Right ventricle myocardium superior (tissue), 1 donor: ENCODE measurements at places on chromosomes 13 and 19. TPM values are rescaled to one million over a fixed set of nuclear protein-coding genes. Genes with fewer than 3 reads are reported as not detected.

DNA sequence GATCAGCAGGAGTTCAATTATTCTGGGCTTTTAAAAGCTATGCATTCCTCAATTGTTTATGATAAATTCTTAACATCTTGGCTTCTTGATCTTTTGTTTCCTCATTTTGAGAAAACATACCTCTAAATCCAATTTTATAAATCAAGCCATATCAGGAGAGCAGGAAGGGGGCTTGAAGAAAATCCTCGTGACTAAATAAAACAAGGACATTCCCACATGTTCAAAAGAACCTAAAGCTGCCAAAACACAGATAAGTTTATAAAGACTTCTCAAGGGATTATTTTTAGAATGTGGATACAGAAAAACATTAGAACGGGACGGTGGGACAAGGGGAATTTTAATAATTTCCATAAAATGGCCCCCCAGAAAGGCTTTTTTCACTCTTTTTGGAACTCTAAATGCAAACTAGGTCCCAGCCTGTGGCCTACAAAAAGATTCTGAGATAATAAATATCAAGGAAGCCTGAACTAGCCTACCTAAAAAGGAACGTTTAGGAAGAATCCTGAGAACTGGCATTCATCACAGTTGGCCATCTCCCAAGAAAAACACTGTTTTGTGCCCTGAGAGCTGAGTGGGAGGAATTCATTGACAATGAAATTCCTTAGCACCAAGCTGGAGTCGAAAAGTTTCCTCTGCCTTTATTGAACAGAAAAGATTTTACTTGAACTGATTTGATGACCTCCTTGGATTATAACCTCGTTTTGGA lies 30.1 kb downstream of the ZAR1L start:
- no peak for DNase-seq

DNA sequence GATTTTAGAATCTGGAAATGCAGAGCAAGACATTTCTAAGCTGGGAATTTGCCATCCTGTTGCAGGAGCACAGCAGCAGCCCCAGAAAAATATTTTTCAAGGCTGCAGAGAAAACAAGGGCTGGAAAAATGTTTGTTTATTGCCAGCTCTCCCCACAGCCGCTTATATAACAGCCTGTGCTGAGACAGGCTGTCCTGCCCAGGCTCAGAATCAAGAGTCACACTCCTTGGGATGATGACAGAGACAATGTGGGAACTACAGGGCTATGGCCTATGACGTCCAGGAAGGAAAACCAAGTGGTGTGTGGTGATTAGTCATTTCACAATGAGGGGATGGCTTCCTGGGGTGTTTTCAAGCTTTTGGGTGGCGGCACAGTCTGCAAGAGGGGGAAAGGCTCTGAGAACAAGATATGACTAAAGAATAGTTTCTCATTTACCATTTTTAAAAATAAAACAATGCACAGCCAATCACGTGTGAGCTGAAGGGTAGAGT lies 136.3 kb upstream of the SERP2 start:
- peak; percentile 66 for DNase-seq

GRCh38 chr19:45767881-45768654 lies 984 bp downstream of the SIX5 start:
- DNase-seq, result peak; percentile 78

- peak; percentile 85 for DNase-seq
These were observed 4.1 kb downstream of the DAZAP1 start for GRCh38 chr19:1411255-1412191.

GRCh38 chr13:110555601-110556223 lies 5.8 kb downstream of the RAB20 start:
- no peak for DNase-seq

DNA sequence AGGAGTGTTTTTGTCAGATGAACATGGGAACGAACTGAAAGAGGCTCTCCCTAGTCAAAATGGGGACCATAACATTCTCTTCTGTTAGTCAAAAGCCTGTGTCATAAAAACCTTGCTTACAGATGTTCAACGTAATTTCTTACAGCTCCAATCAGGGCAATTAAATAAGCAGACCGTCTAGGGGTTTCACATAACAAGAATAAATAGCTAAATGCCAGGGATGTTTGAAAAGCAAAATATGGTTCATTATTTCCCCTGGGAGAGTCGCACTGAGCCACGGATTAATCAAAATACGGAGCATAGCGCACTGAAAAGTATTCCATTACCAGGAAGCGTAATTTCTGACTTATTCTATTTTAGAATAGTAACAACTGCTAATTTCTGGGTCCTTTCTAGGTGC lies 63.7 kb upstream of the MRI1 start:
- DNase-seq, result no peak

DNA sequence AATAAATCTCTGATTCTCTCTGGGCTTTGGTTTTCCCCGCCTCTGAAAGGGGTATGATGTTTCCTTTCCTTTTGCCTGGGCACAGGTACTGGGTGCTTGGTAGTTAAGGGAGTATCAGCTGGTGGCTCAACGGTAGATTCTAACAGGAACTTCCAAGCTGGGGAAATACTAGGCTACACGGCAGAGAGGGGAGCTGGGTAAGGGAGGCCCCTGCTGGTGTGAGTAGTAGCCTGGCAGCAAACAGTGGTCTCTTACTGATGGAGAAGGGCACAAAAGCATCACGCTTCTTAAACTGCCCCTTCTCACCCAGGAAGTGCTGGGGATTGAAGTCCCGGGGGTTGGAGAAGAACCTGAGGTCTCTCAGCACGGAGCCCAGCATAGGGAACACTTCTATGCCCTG lies 26.9 kb upstream of the CYP2A7 start:
- DNase-seq, result no peak

DNA sequence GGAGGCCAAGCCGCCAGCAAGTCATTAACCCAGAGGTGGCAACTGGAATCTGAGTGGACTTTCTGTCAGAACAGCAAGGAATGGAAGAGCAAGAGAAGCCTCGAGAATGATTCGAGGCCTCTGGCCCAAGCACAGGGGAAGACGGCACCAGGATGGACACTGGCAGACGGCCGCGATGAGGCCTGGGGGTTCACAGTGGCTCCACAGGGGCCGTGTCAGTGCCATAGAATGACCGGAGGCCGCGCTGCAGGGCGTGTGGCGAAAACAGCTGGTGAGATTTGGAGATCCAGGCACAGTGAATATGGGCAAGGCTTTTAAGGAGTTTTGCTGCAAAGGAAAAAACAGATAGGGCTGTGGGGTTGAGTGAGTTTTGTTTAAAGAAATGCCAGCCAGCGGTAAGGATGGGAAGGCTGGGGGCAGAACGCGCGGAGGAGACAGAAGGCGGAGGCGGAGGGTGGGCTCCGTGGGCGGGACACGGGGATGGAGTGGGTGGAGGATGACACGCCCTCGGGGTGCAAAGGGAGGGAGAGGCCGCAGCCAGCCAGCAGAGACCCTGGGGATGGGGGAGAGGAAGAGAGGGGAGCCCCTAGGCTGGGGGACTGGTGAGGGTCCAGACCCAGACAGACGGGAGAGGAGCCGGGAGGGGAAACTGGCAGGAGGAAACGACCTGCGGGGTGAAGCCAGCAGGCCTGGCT lies 130.5 kb downstream of the RNF17 start:
- DNase-seq, result no peak

GRCh38 chr19:9342610-9343304 lies 18.8 kb downstream of the ZNF559 start:
- DNase-seq, result no peak

- DNase-seq, result peak; percentile 88
These were observed 94.1 kb downstream of the STK24 start for GRCh38 chr13:98482476-98483444.

GRCh38 chr13:26929971-26930730 lies 169.6 kb upstream of the GPR12 start:
- peak; percentile 74 for DNase-seq

DNA sequence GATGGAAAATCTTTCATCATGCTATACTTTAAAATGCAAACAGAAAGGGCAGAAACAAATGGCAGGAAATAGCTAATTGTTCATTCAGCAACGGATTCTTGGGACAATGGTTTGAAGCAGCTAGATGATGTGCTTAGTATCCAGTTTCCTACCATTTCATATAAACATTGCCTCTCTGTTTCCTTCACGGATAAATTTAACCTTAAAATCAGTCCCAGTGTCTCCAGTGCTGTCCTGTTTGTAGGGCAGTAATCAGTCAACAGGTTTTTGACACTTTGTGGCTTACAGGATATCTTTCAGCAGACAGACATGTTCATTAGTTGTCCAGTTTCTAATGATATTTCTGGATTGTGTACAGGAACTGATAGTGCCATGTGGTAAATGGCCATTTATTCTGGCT lies 24.7 kb upstream of the RB1 start:
- no peak for DNase-seq

CYP2F1 gene
- not detected for total RNA-seq

ZNF835 gene
- 5.6 TPM for total RNA-seq
